Hepatic stellate cell (primary cell): ENCODE measurements at places on chromosomes 6 and 20.
A peak's percentile ranks its signal among the peaks of the same experiment; 100 is the strongest.

GRCh38 chr6:11092668-11093375, 812 bp upstream of the SMIM13 start:
- no peak for DNase-seq

DNA sequence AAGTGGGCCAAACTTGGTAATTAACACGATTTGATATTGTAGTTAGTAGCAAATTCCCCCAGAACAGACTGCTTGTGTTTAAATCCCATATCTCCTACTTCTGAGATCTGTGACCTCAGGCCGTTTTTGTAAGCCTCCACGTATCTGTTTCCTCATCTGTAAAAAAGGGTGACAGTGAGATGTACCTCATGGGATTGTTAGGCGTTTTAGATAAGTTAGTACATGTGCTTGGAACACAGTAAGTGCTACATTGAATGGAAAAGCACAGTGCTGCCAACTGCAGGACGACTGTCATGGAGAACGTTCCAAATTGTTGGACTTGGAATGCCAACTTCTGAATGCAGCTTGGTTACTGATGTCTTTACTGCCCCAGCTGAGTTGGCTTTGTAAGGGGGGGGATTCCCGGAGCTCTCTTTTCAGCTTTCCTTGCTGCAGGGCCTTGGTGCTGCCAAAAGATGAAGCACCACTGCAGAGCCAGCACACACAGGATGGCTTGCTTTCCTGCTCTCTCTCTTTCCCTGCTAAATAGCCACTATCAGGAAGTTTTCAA, 108.6 kb downstream of the OPN5 start:
- DNase-seq: no peak

DNA sequence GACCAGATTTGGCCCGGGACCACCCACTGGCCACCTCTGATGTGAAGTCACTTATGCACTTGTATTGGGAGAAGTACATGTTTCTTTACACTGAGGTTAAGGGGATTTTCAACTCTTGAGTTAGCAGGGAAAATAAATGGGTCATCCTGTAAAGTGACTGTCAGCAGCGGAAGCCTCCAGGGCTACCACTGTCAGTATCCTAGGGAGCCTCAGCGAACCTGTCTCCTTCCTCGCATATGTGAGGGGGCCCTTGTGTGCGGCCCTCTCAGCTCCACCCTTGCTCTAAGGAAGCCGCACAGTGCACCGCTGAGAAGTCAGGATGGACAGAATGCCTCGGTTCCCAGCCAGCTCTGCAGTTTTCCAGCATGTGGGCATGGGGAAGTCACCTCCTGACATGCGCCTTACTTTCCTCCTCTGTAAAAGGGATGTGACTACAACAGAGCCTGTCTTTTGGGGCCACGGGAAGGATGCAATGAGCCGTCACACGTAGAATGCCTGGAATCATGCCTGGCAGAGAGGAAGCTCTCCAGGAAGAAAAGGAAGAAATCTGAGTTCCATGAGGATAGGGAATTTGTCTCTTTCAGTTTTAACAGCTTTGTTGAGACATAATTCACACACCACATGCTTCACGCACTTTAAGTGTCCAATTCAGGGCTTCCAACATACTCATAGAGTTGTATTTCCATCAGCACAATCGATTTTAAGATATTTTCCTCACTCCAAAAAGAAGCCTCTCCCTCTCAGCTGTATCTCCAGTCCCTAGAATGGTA, 115.4 kb downstream of the SYCP2 start:
- DNase-seq: peak; percentile 2

DNA sequence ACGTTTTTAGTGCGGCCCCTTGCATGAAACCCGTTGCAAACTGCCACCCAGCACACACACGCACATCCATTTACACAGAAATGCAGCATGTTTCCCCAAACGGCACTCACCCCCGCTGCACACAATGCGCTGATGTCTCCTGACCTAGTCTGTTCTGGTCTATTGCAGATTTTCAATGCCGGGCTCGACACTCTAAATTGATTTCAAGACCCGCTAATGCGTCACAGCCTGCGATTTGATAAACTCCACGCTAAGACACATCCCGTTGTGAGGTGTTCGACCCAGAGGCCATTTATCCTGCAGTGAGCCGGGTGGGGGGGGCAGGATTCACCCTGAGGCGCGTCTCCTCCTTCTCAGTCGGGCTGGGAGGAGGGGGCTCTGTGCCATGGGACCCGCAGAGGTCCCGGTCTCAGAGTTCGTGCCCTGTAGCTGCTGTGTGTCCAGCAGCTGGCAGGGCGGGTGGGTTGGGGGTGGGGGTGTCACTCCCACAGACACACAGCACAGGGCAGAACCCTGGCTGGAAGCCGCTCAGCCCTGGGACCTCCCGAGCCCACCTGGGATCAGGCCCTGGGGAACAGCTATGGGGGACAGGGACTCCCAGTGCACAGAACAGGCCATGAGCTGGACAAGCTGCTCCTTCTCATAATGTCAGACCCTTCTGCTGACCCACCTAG, 367.9 kb downstream of the PREX1 start:
- DNase-seq: no peak

DNA sequence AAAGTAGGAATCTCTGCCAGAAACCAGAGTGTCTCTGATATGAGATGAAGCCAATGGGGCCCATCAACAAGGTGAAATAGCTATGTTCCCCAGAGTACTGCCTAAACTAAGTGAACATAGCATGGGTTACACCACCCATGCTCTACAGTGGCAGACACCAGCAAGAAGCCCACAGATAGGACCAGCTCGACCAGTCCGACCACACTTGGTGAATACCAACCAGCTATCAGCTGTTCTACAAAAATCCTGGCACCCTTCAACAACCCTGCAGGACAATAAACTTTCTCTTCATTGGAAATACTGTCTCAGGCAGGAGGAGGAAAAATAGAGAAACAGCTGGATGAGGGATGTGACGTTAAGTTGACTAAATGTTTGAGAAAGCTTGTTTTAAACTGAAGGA, 311.4 kb downstream of the EPM2A start:
- no peak for DNase-seq

- DNase-seq: no peak
Measured at GRCh38 chr6:6284221-6284966, 36.1 kb downstream of the F13A1 start.

- no peak for DNase-seq
Measured at GRCh38 chr6:141925001-141925400, 207.7 kb upstream of the GJE1 start.

DNA sequence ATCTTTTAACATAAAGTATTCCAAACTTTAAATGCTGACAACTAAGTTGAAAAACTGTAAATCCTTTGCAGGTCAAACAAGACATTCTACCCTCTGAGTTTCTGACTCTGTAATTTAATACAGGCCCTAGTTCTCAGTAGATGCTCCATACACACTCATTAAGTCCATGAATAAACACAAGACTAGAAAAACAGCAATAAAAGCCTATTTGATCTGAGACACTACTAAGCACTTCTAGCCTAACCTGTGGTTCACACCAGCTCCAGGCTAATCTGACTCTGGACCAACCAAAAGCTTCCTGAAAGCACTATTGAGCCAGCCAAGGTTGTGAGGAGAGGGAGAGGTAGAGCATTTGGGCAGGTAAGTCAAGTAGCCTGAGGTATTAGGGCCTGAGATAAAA, 103.9 kb downstream of the EPM2A start:
- no peak for DNase-seq

GRCh38 chr6:149150801-149151398, 166.6 kb upstream of the TAB2 start:
- DNase-seq: no peak

GRCh38 chr20:572727-573126, 29.1 kb upstream of the CSNK2A1 start:
- no peak for DNase-seq

GRCh38 chr6:4543596-4543995, 232.6 kb upstream of the CDYL start:
- peak; percentile 19 for DNase-seq

DNA sequence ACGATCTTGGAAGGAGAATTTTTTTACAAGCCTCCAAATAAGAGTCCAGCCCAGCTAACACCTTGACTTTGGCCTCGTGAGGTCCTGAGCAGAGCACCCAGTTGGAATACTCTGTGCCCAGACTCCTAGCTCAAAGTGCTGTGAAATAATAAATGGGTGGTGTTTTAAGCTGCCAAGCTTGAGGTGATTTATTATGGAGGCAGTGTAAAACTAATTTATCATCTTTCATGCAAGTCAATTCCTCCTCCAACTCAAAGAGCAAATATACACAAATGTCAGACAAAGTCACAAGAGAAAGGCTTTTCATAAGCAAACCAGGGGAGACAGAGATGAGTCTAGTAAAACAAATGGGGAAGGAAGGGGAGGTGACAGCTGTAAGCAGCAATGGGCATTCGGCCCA, 12.7 kb downstream of the ABT1 start:
- DNase-seq: no peak

- no peak for DNase-seq
Measured at GRCh38 chr20:4303136-4303535, 287.8 kb upstream of the RNF24 start.
